ENCODE measurements at places on chromosomes 1 and 21.

- DNase-seq = no peak
Measured at GRCh38 chr1:179099891-179100290, 18.0 kb downstream of the TOR3A start.

GRCh38 chr1:168134642-168135041 lies 2.1 kb downstream of the GPR161 start:
- DNase-seq = no peak

DNA sequence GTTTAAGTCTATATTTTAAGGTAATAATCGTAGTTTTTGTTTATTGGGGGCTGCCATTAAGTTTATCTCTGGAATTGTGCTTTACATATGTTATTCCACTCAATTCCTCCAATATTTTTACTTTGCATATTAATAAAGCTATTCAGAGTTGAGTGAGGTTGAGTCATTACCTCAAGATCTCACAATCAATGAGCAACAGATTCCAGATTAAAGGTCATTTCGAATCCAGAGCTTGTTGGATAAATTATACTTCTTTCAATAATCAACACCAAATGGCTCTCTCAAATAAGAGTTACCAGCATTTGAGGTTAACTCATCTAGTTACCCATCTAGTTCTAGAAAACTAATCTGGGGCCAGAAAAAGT lies 16.7 kb downstream of the RGS4 start:
- DNase-seq = no peak

DNA sequence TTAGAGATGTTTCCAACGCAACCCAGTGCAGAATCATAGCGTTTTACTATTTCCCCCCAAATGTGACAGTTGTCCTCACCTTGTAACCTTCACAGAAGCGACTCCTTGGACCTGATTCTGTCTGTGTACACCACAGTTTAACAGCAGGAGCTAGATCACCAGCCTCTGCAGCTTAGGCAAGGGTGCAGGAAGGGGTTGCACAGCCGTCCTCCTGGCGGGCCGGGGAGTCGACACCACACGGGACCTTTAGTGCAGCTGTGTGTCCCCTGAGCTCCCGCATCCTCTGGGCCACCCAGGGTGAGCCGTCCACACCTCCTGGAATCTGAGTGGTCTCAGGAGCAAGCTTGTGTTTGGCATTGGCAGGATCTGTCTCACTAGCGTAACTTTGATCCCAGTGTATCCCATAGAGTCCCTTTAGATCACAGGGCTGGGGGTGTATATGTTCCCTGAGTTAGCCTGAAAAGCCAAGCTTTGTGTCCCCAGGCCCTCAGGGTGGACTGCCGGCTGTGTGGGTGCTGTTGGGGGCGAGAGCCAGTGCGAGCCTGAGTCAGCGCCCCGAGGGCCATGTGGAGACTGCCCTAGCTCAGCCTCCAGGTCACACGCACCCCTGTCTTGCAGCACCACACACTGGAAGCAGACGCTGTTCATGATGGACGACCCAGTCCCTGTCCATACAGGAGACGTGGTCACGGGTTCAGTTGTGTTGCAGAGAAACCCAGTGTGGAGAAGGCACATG lies 27.5 kb downstream of the PRMT2 start:
- DNase-seq = no peak

- no peak for DNase-seq
Measured at GRCh38 chr1:179043907-179044306, 18.2 kb downstream of the FAM20B start.

- no peak for DNase-seq
Measured at GRCh38 chr1:162040657-162041056, 17.0 kb upstream of the OLFML2B start.

DNA sequence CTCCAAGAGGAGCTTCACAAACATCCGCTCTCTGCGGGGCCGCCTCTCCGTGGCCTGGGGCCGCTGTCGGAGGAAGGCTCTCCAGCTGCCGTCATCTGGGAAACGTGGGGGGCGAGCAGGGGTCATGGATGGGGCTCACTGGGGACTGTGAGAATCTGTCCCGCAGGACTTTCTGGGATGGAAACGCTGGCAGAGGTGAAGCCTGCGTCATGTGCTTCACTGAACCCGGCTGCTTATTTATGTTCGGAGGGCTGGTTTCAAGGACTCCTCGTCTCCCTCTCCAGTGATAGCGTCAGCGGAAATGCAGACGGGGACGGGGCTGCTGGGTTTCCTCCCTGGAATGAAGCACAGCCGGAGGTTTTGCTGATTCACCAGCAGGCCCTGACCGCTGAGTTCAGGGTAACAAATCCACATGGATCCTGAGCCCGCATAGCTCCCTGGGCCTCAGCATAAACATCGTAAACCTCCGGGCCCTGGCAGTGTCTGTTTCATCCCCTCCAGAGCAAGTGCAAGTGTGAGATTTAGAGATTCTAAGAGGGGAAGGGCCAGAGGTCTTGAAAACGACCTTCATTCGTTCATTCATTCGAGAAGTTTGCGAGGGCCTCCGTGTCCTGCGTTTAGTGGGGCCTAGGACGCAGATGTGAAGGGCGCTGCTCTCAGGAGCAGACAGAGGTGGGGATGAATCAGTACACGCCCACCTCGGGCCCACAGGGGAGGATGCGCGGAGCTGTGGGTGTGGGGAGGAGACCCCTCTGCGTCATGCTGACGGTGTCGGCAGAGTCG lies 7.0 kb upstream of the POFUT2 start:
- no peak for DNase-seq

DNA sequence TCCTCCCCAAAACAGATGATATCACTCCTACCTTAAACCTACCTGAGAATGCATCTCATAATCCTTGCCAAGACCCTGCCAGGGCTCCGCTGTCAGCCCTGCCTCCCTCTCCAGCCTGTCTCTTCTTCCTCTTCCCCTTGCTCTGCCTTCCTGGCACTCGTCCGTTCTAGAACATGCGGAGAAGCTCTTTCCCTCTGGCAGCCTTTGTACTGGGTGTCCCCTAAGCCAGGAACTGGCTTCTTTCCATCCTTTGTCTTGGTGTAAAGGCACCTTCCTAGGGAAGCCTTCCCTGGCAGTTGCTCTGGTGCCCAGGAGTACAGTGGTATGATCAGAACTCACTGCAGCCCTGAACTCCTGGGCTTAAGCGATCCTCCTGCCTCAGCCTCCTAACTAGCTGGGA lies 36.1 kb downstream of the CTNNBIP1 start:
- DNase-seq = no peak

DNA sequence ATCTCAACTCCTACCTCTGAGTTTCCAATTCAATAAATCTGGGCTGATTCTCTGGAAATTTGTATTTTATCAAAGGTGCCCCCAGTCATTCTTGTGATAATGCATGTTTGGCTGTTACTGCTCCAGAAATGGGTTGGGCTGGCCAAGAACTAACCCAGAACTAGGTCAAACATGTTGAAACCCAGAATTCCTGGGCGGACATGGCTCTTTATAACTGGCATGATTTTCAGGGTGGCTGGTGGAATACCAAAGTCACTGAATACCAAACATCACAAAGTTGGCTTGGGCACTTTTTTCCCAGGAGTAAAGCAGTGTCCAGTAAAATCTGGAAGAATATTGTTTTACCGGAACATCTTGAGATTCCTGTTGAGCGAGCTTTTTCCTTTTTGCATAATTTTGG lies 89.4 kb upstream of the S1PR1 start:
- DNase-seq = no peak

- no peak for DNase-seq
Measured at GRCh38 chr1:204092632-204093420, 19.9 kb downstream of the SOX13 start.

GRCh38 chr1:46517010-46517600 lies 27.5 kb downstream of the DMBX1 start:
- DNase-seq = no peak

GRCh38 chr1:64678366-64678765 lies 66.5 kb upstream of the RAVER2 start:
- DNase-seq = no peak

GRCh38 chr1:218164111-218164929 lies 120.8 kb upstream of the RRP15 start:
- no peak for DNase-seq

DNA sequence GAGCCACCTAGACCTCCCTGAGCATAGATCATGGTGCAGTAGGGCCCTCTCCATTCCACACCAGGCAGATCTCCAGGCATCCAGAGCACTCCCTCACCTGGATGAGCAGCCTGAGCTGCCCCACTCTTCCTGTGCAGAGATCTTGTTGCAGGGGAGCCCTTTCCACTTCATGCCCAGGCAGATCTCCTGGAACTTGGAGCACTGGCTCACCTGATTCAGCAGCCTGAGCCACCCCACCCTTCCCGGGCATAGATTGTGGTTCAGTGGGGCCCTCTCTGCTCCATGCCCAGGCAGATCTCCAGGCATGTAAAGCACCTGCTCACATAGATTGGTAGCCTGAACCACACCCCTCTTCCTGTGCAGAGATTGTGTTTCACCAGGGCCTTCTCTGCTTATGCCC lies 78.0 kb downstream of the SEC16B start:
- DNase-seq = no peak

DNA sequence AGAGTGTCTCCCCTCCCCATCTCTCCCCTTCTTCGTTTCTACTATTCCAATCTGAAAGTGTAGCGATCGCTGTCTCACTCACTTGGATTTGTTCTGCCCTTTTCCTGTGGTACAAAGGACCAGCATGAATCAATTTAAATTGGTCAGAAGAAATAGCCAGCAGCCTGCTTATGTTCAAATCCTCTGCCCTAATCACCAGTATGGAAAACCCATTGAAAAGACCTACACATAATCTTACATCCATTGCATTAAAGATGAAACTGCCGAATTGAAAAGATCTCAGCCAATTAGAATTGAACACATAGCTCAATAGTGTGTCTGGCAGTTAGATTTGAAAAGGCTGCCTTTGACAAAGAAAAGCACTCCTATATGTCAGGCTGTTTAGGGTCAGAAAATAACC lies 122.6 kb downstream of the TNNI3K start:
- DNase-seq = no peak

DNA sequence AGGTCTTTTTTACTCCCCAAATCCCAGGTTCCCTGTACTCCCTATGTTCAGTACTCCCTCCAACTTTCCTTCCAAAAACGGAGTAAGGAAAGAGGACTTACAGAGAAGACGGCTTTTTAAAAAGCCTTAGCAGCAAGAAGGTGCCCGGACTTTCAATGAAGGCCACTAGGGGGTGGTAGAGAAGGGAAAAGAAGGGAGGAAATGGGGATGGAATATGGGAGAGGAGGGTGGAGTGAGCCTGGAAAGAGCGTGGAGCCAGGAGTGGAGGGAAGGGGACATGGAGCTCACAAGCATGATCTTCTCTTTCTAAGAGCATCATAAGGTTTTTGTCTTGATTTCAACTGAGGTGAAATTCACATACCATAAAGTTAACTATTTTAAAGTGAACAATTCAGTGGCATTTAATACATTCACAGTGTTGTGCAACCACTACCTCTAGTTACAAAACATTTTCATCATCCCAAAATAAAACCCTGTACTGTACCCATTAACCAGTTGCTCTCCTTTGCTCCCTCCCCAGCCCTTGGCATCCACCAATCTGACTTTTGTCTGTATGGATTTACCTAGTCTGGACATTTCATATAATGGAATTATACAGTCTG lies 129.9 kb downstream of the ZNF281 start:
- DNase-seq = no peak
